ENCODE measurements at places on chromosomes 2 and 18.

- DNase-seq: no peak
Observed at GRCh38 chr2:12032975-12033374, 286.5 kb downstream of the LPIN1 start.

- no peak for DNase-seq
Observed at GRCh38 chr2:69638630-69639029, 4.9 kb downstream of the AAK1 start.

- no peak for DNase-seq
Observed at GRCh38 chr2:153811516-153811915, 60.2 kb upstream of the GALNT13 start.

DNA sequence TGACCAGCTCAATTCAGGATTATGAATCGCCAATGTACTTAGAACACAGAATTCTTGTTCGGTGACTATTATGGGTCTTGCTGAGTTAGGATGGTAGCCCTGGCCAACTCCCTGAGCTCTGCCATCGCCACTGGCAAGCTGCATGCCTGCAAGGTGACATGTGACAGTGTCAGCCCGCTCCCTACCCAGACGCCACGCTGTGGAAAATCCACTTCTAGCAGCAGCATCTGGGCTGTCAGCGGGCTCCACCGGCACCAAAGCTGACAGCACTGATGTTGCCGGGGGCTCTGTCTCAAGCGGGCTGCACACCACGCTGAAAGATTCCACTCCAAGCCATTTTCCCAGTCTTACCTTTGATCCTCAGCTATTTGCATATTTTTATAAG, 100.7 kb downstream of the MYT1L start:
- DNase-seq: no peak

GRCh38 chr2:150919901-150920300, 341.8 kb downstream of the RBM43 start:
- DNase-seq: no peak

DNA sequence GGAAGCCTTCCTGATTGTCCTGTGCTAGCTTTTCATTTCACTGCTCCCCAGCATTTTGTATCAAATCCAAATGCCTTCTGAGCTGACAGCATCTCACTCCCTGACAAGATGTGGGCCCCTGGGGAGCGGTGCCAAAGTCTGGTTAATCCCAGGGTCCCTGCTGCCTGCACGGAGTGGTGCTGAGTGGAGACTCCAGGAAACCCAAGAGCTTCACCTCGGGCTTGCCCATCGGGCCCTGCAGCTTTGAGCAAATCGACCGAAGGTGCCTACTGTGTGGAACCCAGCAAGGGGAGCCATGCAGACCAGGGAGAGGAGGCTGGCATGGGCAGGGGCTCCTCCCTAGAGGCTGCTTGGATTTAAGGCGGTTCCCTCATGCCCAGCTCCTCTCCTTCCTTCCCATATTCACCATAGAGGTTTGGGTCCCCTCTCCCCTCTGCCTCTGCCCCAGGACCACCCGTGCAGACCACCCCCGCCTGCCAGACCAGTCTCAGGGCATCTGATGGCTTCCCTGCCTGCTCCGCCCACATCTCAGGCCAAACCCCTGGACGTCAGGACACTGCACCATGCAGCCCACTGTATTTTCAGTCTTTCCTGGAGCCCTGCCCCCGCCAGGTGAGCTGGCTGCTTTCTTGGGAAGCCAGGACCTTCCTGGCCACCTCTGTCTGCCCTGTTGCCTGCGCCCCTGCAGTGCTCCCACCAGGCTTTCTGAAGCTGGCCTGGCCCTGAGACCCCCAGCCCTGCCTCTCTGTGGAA, 37.8 kb downstream of the RRM2 start:
- no peak for DNase-seq

GRCh38 chr2:118279005-118279404, 190.7 kb downstream of the INSIG2 start:
- no peak for DNase-seq

- DNase-seq: no peak
Observed at GRCh38 chr2:232341061-232341738, 37.4 kb upstream of the ALPP start.

DNA sequence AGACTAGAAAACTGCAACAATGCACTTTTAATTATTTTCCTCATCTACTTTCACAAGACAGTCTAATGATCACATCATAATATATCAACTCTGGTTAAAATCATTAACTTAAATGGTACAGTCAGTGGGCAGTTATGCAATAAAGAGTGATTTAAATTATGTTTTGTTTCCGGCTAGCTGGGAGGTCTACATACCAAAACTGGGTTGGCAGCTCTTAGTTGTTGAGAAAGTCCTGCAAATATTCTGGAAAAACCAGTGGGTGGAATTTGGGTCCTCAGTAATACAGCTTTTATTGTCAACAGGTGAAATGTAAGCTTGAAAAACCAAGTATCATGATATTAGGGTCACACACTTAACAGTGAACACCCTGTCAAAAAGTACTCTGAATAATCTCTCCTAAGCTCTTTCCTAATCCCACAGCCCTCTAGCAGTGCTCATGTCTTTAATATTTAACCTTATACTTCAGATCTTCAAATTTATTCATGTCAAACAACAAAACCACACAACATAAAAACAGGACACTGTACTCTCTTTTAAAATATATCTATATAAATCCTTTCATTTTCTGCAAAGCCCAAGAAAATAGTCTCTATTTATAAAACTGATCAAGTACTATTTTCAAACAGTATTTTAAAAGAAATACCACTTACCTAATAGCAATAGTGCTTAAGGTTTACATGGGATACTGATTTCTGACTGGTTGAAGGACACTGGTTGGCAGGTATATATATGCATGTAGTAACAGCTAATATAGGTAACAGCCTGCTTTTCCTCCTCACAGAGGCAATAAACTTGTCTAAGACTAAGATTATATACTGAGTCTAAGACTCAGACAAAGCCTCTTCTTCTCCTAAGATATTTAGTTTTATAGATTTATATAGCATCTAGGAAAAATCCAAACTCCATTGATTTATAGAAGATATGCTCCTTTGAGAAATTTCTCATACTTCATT, 103.8 kb downstream of the GAREM1 start:
- DNase-seq: no peak

GRCh38 chr2:233273120-233273519, 21.6 kb downstream of the ATG16L1 start:
- no peak for DNase-seq

DNA sequence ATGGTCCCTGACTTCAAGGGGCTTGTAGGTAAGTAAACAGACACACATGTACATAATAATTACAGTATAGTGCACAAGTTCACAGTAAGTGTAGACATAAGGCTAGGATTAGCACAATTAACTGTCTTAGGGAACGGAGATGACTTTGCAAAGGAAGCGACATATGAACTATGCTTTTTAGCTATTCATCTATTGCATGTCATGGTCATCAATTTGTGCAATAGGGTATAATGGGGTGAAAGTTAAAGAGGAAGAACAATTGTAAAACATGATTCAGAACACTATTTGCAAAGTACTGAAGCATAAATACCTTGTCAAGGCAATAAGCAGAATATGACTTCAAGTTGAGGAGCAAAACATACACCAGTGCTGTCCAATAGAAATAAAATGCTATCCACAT, 112.3 kb upstream of the SLC8A1 start:
- DNase-seq: no peak

GRCh38 chr18:47912794-47913585, 17.5 kb downstream of the SMAD2 start:
- DNase-seq: no peak

DNA sequence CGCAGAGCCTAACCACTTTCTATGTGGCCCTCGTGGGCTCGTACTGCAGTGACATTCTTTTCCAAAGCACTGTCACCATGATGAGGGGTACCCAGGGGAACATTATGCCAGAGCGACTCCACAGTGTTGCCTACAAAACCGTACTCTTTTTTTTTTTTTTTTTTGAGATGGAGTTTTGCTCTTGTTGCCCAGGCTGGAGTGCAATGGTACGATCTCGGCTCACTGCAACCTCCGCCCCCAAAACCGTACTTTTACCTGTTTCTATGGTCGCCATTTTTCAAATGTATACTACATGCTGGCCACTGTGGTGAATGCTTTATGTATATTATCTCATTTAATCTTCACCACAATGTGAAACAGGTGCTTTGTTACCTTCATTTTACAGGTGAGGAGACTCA, 4.3 kb downstream of the PLEK start:
- no peak for DNase-seq

- DNase-seq: no peak
Observed at GRCh38 chr18:9764011-9764481, 55.9 kb downstream of the RAB31 start.

DNA sequence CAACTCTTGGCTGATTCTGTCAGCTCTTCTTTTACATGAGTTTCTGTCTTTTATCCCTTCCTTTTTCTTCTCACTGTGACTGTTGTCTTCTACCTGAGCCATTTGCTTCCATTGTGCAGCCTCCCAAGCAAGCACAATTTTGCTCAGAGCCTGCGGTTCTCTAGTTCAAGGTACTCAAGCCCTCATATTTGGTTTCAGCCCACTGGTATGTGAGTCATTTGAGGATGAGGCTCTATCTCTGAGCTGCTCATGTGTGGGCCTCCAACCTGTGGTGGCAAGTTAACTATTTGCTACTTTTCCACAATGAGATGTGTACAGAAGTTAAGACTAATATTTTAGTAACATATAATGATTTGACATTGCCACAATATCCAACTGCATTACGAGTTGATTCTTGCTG, 183.0 kb downstream of the PHLPP1 start:
- no peak for DNase-seq

GRCh38 chr2:8310557-8311455, 371.1 kb upstream of the ID2 start:
- no peak for DNase-seq

DNA sequence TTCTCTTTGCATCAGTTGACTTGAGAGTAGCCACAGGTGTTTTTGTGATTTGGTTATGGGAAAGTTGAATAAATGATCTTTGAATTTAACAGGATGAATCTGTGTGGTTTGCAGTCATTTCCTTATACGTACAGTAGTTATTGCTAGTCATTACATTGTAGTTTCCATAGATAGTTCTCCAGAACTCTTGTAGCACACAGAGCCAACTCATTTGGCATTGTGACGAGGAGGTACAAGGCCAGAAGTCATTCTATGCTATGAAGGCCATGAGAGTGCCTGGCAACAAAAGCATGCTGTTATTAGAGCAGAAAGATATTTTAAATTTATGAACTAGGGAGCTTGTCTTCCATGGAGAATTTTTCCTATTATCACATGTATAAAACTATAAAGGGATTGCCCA, 973.0 kb upstream of the CHAC2 start:
- DNase-seq: no peak

DNA sequence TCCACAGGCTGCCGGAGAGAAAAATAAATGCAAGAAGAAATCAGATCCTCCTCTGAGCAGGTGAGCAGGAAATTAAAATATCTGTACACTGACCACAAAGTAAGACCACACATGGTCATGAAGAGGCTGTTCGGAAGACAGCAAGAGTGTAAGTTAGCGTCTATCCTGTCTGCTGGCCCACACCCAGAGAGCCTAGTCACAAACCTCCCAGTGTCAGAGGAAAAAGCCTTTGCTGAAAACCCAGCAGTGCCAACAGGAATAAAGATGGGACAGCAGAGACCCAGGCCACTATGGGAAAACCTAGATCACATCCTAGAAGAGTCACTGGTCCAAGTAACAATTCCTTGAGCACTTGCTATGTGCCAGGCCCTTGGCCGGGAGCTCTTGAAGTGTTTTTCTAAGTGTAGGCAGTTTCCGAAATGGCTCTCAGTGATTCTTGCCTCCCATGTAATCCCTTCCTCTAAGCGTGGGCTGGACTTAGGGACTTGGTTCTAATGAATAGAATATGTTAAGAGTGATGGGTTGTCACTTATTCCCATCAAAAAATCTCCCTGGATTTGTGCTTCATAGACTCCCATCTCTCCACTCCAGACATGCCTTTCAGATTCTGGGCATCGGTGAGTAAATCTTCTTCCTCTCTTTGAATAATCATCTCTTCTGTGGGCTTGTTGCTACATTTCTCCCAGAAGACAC, 110.9 kb upstream of the PKDCC start:
- DNase-seq: no peak

GRCh38 chr2:141930803-141931202, 200.0 kb downstream of the LRP1B start:
- no peak for DNase-seq

DNA sequence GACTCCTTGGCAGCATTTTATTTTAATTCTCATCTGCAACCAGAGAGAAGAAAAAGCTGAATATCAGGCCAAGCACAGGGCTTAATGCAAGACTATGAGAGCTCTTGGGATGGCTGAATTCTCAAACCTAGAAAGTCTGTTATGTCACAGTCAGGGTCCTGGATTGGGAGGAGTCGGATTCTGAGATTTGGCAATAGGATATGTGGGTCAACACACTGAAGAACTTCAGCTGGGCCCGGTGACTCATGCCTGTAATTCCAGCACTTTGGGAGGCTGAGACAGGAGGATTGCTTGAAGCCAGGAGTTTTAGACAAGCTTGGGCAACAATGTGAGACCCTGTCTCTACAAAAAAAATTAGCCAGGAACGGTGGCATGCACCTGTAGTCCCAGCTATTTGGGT, 102.4 kb downstream of the COL3A1 start:
- no peak for DNase-seq

DNA sequence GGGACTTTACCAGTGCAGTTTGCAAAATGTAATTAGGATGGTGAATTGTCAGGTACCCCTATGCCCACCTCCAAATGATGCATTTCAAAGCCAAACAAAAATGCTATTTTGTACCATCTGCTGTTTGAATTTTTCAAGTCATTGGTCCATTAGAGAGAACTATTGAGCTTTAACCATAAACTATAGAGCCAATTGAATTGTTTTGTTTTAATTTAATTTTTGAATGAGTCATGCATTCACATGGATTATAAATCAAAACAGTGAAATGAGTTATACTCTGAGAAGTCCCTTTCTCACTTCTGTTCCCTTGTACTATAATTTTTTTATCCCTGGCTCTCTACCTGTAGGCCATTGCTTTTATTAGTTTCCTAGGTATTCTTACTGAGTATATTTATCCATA, 140.6 kb upstream of the LYPD6 start:
- DNase-seq: no peak

DNA sequence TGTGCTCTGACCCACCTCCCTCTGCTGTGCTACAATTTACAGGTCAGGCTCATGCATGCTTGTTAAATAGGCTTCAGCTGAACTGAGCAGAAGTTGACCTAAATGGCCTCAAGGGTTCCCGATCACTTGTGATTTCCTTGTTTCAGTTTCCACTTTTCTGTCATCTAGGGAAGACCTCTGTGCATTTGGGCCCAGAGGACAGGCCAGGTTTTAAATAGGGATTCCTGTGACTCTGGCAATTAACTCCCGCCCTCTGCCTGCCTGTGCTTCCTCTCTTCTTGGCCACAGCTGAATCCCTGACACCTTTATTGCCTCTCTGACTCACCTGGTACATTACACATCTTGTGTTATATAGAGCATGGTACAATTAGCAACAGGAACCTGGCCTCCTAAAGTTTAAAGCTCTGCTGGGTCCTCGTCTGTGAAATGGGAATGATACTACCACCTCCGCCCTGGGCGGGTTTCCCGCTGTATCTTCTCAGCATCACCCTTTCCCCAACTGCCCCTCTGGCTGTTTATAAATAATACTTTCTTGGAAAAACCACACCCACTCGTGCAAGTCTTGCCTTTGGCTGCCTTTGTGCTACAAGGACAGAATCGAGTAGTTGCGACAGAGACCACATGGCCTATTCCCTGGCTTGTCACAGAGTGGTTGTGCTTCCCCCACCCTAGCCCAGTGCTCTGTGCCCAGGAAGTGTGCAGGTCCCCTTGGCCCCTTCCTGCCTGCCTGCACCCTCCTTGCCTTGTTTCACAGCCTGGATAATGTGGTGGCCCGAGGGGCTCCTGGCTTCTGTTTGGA, 7.9 kb downstream of the CABLES1 start:
- DNase-seq: no peak
